NCI-H524 (cell line): ENCODE measurements at places on chromosomes 12 and 14.

- DNase-seq: no peak
These were observed 943 bp upstream of the MGAT4C start for GRCh38 chr12:86257134-86257533.

DNA sequence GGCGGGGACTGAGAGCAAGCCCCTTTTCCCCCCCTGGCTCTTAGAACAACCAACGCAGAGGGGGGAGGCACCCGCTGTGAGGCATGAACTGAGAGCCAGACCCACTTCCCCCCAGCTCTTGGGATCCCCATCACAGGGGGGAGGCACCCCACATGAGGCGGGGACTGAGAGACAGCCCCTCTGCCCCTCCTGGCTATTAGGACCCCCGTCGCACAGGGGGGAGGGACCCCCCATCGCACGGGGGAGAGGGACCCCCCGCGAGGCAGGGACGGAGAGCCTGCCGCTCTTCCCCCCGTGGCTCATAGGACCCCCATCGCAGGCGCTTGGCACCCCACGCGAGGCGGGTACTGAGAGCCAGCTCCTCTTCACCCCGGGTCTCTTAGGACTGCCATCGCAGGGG is 195.8 kb upstream of the PZP start:
- no peak for DNase-seq

DNA sequence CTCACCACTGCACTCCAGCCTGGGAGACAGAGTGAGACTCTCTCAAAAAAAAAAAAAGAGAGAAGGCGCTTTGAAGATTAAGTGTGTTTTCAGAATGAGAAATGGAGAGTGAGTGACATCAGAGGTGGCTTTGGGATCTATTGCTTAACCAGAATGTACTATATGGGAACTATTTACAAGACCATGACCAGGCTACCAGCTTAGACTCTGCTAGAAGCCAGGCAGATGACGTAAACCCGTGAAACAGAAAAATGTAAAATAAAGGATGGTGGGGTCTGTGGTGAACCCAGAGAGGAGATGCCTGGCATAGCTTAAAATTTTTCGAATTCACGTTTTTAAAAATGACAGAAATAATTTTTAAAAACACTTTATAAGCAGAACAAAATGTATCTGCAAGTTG is 82.0 kb downstream of the IFT43 start:
- no peak for DNase-seq

GRCh38 chr12:48004053-48004941 is at the start of gene COL2A1:
Gene COL2A1 (minus strand): TSS chr12:48004476. CDS start chr12:48004321, 155 bp downstream.
- no peak for DNase-seq

- no peak for DNase-seq
These were observed 820 bp downstream of the BICDL1 start for GRCh38 chr12:119989731-119990381.

- no peak for DNase-seq
These were observed 1.1 kb upstream of the UBC start for GRCh38 chr12:124915239-124916236.

DNA sequence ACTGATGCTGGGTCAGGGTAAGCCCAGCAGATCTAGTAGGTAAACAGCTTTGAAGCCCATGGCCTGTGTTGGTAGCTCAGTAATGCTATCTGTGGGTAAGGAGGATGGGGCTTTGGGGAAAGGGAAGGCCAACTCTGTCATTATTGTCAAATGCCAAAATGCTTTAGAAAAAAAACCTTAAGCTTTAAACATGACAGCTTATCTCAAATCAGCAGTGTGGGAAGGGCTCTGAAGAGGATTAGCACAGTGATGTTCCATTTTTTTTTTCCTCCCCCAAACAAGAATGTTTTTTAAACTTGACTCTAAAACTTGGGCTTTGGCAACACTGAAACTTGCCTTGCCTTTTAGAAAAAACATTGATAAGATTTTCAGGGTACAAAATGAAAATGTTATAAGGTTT is 11.7 kb downstream of the DAAM1 start:
- no peak for DNase-seq

DNA sequence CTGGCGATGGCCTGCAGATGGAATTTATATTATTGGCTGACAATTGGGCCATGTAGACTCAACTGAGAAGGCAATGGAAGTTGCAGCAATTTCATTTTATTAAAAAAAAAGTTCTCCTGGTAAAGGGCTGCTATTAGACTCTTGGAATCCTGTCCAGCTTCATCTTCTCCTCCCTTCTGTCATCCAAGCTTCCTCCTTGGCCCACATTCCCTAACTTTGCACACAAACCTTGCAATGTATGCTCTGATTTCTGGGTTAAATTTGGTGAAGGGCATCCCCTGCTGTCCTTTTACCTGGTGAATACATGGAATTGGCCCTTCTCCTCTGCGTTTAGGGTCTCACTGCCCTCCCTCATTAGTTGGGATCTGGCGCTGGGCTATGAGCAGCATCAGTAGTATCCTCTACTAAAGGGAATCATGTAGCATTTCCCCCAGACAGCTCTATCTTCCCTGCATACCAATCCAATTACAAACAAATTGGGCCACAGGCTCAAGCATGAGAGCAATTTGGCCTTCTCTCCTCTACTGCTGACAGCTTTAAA is 336.9 kb downstream of the BMP4 start:
- no peak for DNase-seq

DNA sequence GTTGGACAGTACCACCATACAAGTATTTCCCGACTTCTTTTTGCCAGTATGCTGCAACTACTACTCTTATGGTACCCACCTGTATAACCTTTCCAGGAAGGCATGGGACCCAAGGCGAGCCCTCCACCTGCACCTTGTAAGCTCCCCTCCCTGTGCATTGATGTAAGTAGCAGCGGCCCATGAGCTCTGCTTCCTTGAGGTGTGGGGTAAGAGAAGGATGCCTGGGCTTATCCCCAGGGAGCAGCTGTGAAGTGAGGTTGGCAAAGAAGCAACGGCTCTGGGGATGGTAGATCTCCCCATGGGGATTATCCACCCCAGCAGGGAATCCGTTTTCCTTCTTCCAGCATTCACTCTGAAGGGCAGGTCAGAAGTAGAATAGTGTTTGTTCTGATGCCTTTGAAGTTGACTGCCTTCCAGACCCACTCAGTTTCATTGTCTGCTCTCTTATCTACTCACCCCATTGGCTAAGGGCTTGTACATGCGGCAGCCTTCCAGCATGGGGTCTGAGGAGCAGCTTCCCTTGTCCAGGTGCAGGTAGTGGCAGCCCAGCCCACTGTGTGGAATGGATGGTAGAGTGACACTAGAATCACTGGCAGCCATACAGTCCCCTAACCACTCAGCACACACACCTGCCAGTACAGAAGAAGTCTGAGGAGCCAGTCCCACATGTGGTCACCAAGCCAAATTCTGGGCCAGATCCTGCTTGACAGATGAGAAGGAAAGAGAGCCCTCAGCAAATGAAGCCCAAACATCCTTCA is 3.4 kb downstream of the CIROP start:
- DNase-seq: no peak

GRCh38 chr14:68624541-68625220 is 168.2 kb downstream of the ZFP36L1 start:
- DNase-seq: no peak

GRCh38 chr14:84670796-84671195 is 859.1 kb upstream of the FLRT2 start:
- DNase-seq: no peak

GRCh38 chr14:55297611-55298499 is 26.6 kb downstream of the FBXO34 start:
- no peak for DNase-seq

- no peak for DNase-seq
These were observed 1104.1 kb upstream of the TMEM132C start for GRCh38 chr12:127162902-127163301.

GRCh38 chr12:124862768-124863415 is 772 bp downstream of the SCARB1 start:
- DNase-seq: peak; percentile 52

GRCh38 chr14:65478596-65478995 is 66.1 kb downstream of the FUT8 start:
- no peak for DNase-seq

DNA sequence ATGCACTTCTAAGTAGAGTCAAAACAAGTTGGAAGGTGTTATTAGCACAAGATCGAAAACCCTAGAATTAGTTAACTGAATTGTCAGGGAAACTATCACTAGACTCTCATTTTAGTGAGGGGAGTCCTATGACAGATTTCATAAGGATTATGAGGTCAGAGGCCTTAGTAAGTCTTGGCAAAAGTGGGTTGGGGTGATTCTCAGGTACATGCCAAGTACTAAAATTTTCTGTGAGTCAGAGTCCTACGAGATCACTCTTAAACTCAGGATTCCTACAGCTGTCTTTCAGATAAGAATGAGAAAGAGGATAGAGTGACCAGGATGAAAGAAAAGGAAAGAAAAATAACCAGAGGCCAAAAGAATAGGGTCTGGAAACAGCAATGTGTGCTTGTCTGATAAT is 50.8 kb upstream of the BBS10 start:
- DNase-seq: no peak

DNA sequence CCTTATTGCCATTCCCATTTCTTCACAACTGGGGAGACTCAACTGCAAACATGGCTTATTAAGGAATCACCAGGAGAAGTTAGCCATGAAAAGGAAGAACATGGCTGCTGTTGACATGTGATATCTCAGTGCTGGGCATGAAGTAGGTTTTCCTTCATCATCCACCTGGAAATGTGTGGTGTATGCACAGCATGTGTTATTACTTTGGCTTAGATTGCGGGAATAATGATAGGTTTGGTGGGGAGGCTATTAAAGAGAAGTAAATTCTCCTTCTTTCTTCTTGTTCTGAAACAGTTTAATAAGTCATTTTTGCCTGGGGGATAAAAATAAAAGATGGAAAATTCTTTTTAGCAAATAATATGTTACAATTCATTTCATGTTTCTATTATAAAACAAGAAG is 23.7 kb upstream of the CLEC14A start:
- DNase-seq: no peak

DNA sequence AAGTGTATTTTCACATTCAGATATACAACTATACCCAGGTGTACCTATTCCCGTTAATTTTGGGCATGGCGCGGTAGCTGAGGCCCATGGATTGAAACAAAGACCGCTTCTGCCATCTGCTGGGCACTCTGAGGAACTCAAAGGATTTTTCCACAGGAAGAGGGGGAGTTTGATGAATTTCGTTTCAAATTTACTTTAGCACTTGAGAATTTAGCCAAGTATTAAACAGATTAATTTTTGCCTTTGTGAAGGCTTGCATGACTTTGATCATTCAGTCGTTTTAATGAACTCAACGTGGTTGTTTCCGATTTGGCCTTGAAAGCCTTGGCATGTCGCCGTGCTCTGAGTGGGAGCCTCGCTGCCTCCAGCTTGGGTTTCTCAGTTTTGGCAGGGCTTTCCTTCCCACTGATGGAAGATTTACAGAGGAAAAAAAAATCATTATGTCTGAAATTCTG is 153.2 kb upstream of the DDHD1 start:
- DNase-seq: peak; percentile 72

DNA sequence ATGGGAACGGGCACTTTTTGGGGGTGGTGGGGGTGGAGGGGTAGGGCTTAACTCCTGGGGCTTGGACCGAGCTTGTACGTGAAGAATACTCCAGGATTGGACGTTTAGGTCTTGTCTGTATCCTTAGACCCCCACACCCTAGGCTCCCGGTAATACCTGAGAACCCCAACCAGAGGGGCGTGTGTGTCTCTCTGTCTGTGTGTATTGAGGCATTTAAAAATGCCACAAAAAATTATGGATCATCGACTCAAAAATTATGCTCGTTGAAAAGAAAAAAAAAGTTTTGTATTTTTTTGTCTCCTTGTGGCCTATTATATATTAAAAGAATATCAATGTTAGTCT is 459 bp downstream of the PPFIBP1 start:
- DNase-seq: no peak

- DNase-seq: no peak
These were observed 19.2 kb downstream of the OAS2 start for GRCh38 chr12:112997506-112997905.

GRCh38 chr12:19483727-19484126 is 44.4 kb downstream of the AEBP2 start:
- no peak for DNase-seq

DNA sequence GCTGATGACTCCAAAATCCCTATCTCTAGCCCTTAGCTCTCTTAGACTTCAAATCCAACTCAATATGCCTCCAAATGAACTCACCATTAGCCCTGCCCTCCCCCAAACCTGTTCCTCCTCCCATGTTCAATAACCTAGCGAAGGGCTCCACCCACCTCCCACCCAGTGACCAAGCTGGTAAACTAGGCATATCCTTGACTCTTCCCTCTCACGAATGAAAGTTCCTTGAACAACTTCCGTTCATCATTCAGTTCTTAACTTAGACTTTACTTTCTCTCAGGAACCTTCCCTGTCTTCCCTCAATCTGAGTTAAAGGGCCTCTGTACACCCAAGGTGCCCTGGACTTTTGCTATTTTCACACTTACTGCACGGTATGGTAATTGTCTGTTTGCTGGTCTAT is 1.9 kb upstream of the KLHDC1 start:
- DNase-seq: no peak

DNA sequence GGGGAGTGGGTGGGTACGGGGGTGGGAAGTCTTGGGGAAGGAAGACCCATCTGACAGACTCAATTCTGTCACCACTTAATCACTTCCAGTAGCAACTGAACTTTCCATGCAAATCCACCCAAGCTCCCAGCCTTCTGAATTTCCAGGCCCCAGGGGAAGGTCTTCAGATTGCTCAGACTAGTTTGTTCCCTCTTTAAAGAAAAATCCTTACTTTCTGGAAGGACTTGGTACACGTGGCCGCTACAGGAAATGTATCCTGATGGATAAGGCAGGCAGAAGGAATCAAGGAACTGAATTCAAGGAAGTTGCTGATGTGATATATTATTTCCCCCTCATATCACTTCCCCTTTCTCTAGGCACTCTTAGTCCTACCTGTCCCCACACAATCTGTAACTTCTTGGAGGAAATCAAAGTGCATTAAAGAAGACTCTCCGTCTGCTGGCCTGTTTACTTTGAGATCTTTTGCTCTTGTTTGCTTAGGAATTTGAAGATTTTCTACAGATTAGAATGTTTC is 6.4 kb downstream of the NFKBIA start:
- no peak for DNase-seq

- DNase-seq: no peak
These were observed 411.1 kb downstream of the TMTC2 start for GRCh38 chr12:83097643-83098342.

DNA sequence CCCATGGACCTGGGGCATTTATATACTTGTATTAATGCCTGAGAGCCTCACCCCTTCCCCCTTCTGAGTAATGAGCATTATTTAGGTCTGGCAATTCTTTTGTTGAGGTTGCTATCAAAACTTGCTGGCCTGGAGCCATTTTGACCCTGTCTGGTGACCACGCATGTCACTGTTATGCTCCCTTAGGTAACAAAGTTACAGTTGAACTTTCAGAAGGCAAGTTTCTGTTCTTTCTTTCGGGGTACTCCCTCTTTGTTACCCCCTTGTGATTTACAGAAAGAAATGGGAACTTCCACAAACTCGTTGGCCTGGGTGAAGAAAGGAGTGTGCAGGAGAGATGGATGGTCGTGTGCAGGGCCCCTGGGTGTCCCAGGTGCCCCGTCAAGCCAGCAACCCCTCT is 305.4 kb downstream of the DPF3 start:
- DNase-seq: no peak

- DNase-seq: no peak
These were observed 64.4 kb downstream of the FBXL14 start for GRCh38 chr12:1529862-1530591.

- peak; percentile 67 for DNase-seq
These were observed 652 bp downstream of the SUPT16H start for GRCh38 chr14:21382886-21383847.

- no peak for DNase-seq
These were observed 115.5 kb downstream of the FUT8 start for GRCh38 chr14:65528069-65528468.
